Colonic mucosa (tissue), 4 donors: ENCODE measurements at places on chromosomes 13 and 19. TPM values are rescaled to one million over a fixed set of nuclear protein-coding genes. Genes with fewer than 3 reads are reported as not detected.

GRCh38 chr19:19486343-19487076, 28.8 kb downstream of the TSSK6 start:
- no peak overlapping the region for H3K4me3 ChIP-seq
- H3K4me1 ChIP-seq: peaks cover 29% of the 10 kb centered on the region
- no peak overlapping the region for H3K27ac ChIP-seq
- no peaks in the 10 kb centered on the region for H3K27me3 ChIP-seq
- DNase-seq: no peak

DNA sequence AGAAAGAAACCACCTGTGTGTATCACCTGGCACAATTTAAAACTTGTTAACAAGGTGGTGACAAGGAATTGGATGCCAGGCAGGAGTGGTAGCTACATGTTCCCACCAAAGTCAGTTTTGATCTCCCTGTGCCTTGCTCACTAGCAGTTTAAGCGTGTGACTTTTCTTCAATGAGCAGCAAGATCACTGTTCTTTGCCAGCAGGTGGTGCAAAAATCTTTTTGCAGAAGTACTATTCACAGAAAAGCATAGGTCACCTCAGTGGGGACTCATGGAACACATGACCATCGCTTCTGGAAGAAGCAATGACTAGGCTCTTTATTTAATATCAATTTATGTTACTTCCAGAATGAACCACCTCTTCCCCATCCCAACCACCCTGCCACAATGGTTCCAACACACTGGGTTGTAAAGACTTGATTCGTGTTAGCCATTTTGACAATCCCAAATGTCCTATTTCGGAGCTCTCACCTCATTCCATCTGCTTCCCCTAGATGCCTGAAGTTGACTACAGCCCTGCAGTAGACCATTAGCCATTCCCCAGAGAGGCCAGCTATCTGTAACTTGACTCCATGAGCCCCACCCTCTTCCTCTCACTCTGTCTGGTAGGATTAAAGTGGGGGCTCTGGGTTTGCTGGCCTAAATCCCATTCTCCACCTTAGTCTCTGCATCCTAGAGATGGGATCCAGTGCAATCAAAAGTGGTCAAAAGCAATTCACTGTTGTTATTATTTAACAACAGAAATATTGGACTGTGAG, 59.1 kb upstream of the TNFRSF19 start:
- H3K36me3 ChIP-seq: no peaks in the 10 kb centered on the region
- H3K27me3 ChIP-seq: no peaks in the 10 kb centered on the region
- H3K4me1 ChIP-seq: no peaks in the 10 kb centered on the region
- no peak overlapping the region for H3K27ac ChIP-seq

- H3K27ac ChIP-seq: no peak overlapping the region
- peaks cover 11% of the 10 kb centered on the region for H3K36me3 ChIP-seq
- H3K4me3 ChIP-seq: no peak overlapping the region
- H3K4me1 ChIP-seq: no peaks in the 10 kb centered on the region
- no peaks in the 10 kb centered on the region for H3K27me3 ChIP-seq
Observed at GRCh38 chr19:19335408-19336158, 15.0 kb downstream of the MAU2 start.

GRCh38 chr19:48716562-48717291, 2.8 kb downstream of the MAMSTR start:
- no peaks in the 10 kb centered on the region for H3K27me3 ChIP-seq
- no peak overlapping the region for H3K4me3 ChIP-seq
- H3K36me3 ChIP-seq: no peaks in the 10 kb centered on the region
- DNase-seq: peak; percentile 64
- peak overlapping the region; percentile 8 for H3K27ac ChIP-seq

DNA sequence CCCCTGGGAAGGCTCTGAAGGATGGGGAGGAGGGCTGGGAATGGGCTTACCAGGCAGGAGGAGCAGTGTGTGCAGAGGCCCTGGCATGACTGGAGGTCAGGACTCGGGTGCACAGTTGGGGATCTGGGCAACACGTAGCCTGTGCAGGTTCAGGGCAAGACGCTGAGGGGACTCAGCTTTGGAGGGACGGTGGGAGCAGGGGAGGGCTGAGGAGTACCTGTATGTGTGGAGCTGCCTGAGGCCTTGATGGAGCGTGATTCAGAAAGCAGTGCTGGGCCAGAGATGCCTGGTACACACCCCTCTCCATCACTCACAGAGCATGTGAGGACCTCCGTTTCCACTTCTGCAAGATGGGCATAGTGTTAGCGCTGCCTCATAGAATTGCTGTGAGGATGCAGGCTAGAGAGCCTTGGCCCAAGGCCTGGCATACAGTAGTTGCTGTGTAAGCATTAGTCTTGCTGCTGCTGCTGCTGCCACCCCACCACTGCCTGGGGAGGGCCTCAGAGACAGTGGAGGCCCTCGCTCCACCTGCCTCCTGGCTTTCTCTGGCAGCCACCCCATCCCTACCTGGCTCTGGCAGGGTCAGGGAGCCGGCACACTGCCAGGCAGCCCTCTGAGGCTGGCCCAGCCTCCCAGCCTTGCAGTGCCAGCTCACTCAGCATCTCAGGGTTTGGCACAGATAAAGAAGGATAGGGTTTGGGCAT, 2.4 kb downstream of the PAK4 start:
- peak overlapping the region; percentile 79 for H3K4me3 ChIP-seq
- no peaks in the 10 kb centered on the region for H3K27me3 ChIP-seq
- no peaks in the 10 kb centered on the region for H3K36me3 ChIP-seq
- H3K27ac ChIP-seq: peak overlapping the region; percentile 92

GRCh38 chr19:2337329-2337707, 8.8 kb downstream of the SPPL2B start:
- H3K36me3 ChIP-seq: no peaks in the 10 kb centered on the region
- no peak overlapping the region for H3K4me3 ChIP-seq
- H3K27me3 ChIP-seq: no peaks in the 10 kb centered on the region
- DNase-seq: no peak
- peaks cover 11% of the 10 kb centered on the region for H3K4me1 ChIP-seq

- DNase-seq: no peak
- no peaks in the 10 kb centered on the region for H3K27me3 ChIP-seq
- no peaks in the 10 kb centered on the region for H3K36me3 ChIP-seq
- H3K4me3 ChIP-seq: no peak overlapping the region
- H3K4me1 ChIP-seq: no peaks in the 10 kb centered on the region
Observed at GRCh38 chr13:45446181-45446580, 18.6 kb upstream of the COG3 start.

DNA sequence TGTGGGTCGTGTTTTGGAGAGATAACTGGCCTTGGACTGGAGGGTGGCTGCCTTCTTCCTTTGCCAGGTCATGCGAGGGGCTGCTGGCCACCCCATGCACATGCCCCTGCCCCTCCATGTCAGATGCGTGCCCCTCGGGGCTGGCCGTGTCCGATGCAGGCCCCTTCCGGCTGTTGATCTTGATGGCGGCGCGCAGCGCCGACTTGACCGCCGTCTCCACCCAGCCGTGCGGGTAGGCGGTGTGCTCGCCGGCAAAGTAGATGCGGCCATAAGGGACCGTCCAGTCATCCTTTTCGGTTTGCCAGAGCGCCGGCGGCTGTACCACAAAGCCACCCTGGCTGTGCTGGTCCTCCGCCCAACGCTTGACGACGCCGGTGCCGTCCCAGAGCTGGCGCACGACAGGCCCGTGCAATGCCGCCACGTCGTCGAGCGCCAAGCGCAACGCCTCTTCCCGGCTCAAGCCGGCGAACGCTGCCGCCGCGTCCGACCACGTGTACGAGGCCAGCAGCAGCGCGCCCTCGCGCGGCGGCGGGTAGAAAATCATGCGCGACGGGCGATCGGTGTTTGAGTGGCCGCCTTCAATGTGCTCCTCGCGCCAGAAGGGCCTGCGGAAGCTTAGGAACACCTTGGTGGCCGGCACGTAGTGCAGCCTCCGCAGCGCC, 6.9 kb downstream of the IL4I1 start:
- peak; percentile 78 for DNase-seq
- H3K27me3 ChIP-seq: no peaks in the 10 kb centered on the region
- H3K36me3 ChIP-seq: no peaks in the 10 kb centered on the region
- H3K27ac ChIP-seq: no peak overlapping the region
- peak overlapping the region; percentile 41 for H3K4me3 ChIP-seq

- no peak for DNase-seq
- H3K4me3 ChIP-seq: no peak overlapping the region
Observed at GRCh38 chr13:99892196-99892613, 79.4 kb downstream of the ZIC5 start.

- no peaks in the 10 kb centered on the region for H3K4me1 ChIP-seq
- DNase-seq: no peak
- no peaks in the 10 kb centered on the region for H3K27me3 ChIP-seq
- no peak overlapping the region for H3K27ac ChIP-seq
Observed at GRCh38 chr13:77406644-77407440, 79.9 kb upstream of the MYCBP2 start.

GRCh38 chr13:110379905-110380341, 72.8 kb downstream of the COL4A2 start:
- no peak for DNase-seq
- H3K27ac ChIP-seq: no peak overlapping the region
- H3K27me3 ChIP-seq: no peaks in the 10 kb centered on the region
- H3K36me3 ChIP-seq: no peaks in the 10 kb centered on the region
- no peaks in the 10 kb centered on the region for H3K4me1 ChIP-seq

PSG1 gene
- total RNA-seq: not detected

IZUMO1 gene
- not detected for total RNA-seq

ZNF565 gene
- 2.2 TPM for total RNA-seq

ODAD3 gene
- not detected for total RNA-seq

MBD3L1 gene
- total RNA-seq: not detected
